ENCODE measurements at places on chromosomes 4 and X.

GRCh38 chr4:625631-626161, 323 bp downstream of the PDE6B start:
- no peak for DNase-seq

DNA sequence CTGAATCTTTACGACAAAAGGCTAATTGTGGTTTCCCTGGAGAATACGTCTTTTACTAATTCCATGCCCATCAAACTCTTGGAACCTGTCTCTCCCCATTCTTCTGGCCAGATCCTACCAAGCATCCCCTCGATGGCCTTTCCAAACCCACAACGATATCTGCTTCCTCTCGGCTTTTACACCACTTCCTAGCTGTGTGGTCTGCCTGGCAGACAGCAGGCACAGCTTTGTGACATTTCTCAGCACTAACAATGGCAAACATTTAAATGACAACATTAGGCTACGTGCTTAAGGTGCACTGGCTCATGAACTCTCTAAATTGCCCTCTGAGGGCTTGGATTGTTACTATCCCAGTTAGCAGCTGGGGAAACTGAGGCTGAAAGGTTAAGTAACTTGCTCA, 141.0 kb downstream of the NSUN7 start:
- DNase-seq, result no peak

DNA sequence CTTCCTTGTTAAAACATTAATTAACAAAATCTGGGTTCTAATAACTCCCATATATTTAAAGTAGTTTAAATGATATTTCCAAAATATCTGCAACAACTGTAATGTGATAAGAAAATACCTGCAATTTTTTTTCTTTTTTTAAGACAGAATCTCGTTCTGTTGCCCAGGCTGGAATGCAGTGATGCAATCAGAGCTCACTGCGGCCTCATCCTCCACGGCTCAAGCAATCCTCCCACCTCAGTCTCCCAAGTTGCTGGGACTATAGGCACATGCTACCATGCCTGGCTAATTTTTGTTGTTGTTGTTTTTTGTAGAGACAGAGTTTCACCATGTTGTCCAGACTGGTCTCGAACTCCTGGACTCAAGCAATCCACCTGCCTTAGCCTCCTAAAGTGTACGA, 45.7 kb upstream of the NSUN7 start:
- DNase-seq, result no peak

GRCh38 chr4:3294401-3295241, 1.8 kb downstream of the RGS12 start:
- DNase-seq, result no peak

DNA sequence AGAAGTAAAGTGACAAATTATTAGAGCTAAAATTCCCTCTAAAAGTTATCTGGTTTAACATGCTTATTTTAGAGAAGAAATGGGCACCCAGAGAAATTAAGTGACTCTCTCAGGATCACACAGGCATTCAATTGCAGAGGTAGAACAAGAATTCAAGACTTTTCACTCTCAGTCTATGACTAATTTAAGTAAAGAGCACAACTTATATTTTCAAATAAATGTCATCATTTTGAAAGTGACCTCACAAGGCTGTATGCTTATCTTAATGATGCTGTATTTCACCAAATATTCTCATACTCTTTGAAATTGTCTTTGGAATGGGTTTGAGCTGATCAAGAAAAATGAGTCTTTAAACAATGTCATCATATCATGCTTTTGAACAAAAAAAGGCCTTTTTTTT, 15.3 kb downstream of the GPR174 start:
- no peak for DNase-seq

- DNase-seq, result no peak
Observed at GRCh38 chr4:115629270-115629669, 515.9 kb upstream of the NDST4 start.

Measured in stimulated activated CD4-positive, alpha-beta T cell treated with anti-CD3 and anti-CD28 coated beads, Interleukin-1b, Interleukin-23, amount 100 ng/mL, for 1 hour (primary cell).